ENCODE measurements at places on chromosomes 11 and 22. TPM values are rescaled to one million over a fixed set of nuclear protein-coding genes. Genes with fewer than 3 reads are reported as not detected.

The NEFH gene
- 2.3 TPM for total RNA-seq

The CBLIF gene
- total RNA-seq, result not detected

The TMPRSS4 gene
- 243 TPM for total RNA-seq

The SHANK3 gene
- 3.9 TPM for total RNA-seq

The GNAZ gene
- total RNA-seq, result 0.96 TPM

The FAM168A gene
- total RNA-seq, result 46.4 TPM

DNA sequence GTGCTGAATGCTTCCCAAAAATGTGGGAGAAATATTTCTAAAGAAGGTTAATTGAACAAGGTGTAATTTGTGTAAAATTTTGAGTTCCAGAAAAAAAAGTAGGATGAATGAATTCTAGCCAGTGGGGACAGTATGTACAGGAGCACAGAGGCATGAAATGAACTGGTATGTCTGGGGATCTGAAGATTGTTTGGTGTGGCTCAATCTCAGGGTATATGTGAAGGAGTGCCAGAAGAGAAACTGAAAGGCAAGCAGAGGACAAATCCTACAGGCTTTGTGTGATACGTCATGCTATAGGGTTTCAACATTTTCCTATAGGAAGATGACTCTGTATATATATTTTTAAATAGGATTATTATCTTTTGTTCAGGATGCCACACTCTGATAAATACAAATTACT is 126.9 kb downstream of the FAM181B start:
- DNase-seq, result no peak

- DNase-seq, result no peak
These were observed 61.4 kb upstream of the FADD start for GRCh38 chr11:70141486-70142220.

DNA sequence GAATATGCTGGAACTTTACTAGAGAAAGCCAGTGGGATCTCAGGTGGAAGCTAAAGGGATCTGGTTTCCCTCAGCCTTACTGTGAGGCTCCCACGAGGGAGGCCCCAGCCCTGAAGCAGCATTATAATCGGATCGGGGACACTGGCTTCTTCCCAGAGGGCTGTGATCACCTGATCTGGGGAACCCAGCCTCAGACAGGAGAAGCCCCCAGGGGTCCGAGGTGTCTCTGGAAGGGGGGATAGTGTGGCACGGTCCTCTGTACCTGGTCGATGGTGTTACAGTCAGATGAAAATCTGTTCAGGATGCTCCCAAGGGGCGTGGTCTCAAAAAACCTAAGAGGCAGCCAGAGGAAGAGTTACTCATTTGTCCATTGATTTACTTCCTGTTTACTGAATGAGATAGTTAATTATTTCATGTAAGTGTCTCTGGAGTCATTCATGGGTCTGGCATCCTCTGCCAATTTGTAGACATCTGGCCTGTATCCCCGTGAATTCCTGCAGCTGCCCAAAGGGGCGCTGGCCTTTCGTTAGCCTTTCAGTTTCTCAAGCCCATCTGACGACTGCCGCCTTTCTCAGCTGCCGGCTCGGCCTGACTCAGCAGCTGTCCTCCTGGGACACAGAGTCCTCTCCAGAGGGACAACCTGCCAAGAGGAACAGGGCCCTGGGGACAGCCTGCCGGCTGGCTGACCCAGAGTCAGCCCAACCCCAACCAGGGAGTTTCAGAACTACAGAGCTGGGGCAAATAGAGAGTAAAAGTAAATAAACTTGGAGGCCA is 17.0 kb upstream of the KCNJ11 start:
- DNase-seq, result peak; percentile 78

- DNase-seq, result peak; percentile 63
These were observed 67.5 kb downstream of the MED15 start for GRCh38 chr22:20574920-20575353.

GRCh38 chr11:104510169-104510568 is 346.2 kb upstream of the PDGFD start:
- DNase-seq, result no peak

DNA sequence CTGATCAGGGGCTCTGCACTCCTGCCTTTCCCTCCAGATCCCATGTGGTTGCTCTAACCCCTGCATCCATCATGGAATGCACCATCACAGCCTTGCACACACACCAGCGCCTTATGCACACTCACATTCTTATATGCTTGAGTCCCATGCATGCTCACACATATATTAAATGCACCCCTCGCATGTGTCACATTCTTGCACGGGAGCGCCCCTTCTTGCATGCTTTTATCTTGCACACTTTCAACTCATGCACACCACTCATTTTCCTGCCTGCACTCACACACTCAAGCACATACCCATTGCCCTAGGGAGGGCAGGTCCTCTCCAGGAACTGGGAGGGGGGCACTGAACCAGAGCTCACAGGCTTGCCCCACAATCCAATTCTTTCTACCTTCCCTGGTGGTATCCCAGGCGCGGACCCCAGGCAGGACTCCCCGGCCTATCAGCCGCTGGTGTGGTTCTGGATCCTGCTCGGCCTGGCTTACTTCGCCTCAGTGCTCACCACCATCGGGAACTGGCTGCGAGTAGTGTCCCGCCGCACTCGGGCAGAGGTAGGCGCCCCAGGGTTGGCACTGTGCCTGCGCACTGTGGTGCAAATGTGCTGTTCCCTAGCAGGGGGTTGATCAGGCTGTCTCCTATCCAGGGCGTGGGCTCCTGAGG is 2.3 kb upstream of the CATSPERZ start:
- DNase-seq, result peak; percentile 53

GRCh38 chr11:5550440-5551095 is 2.2 kb upstream of the OR52H1 start:
- DNase-seq, result no peak

GRCh38 chr11:130070846-130071200 is 1.1 kb downstream of the APLP2 start:
- peak; percentile 35 for DNase-seq

DNA sequence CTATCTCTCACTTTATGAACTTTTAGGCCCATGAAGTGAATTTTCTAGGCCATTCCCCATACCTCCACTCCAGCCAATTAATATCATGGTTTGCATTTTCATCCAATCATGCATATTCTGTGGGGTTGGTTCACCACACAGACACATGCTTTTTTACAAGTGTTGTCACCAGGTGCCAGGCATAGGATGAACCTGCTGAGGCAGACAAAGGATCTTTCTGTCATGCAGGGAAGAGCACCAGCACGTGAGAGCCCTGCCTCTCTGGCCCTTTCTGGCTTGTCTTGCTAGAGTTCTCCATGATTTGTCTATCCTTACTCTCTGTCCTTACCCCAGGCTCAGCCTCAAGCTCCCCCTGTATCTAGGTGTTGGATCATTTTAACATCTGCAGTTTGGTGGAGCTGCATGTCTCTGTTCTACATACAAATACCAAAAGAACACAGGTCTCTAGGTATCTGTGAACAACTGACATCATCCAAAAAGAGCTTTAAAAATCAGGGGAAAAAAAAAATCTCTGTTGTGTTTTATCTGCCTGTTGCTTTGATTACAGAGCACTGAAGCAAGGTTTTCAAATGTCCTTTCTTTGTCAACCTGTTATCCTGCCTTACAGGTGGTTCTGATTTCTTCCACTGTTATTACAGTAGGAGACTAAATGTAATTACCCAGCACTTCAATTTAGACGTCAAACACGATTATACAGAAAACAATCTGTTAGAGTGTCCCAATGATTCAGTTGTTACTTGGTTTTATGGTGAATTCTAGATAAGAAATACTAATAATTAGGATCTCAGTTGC is 58.4 kb upstream of the GRAMD1B start:
- DNase-seq, result no peak

GRCh38 chr22:28505416-28506149 is 174.1 kb downstream of the TTC28 start:
- DNase-seq, result no peak

DNA sequence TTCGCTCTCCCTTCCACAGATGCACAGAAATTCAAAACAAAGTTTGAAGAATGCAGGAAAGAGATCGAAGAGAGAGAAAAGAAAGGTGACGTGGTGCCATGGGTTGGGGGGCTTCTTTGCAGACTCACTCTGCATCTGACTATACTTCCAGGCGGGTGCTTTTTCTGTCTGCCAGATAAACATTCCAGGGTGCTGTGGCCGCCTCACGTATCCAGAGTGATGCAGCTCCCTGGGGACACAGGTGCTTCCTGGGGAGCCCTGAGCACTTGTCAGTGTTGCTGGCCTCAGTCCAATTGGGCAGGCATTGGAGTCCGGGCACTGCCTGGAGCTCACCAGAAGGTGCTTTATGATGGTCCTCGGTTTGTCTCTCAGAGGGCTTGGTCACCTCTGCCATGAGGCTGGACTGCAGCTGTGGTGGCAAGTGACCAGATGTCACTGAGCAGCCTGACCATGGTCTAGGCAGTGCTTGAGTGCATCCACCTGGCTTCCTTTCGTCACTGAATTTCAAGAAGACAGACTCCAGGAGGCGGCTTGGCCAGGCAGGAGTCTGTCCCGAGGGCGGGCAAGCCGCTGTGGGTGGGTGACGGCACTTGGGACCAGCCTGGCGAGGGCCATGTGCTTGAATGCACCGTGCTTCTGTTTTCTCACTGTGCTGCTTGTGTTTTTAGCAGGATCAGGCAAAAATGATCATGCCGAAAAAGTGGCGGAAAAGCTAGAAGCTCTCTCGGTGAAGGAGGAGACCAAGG is 5.1 kb upstream of the ZDHHC8 start:
- no peak for DNase-seq

DNA sequence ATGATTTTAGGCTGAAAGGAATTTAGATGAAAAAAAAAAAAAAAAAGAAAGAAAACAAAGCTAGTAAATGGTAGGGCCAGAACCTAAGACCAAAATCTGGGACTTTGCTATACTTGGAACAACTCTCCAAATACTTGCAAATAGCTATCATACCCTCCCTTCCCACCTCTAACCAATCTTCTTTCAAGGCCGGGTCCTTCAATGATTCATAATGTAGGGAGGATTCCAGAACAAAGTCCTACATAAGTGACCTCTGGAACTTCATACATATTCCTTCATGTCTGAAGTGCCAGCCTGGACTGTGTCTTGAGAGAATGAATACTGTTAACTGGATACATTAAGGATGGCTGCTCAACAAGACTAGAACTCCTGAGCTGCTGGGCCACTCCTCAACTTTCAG is 9.9 kb downstream of the STK33 start:
- no peak for DNase-seq

DNA sequence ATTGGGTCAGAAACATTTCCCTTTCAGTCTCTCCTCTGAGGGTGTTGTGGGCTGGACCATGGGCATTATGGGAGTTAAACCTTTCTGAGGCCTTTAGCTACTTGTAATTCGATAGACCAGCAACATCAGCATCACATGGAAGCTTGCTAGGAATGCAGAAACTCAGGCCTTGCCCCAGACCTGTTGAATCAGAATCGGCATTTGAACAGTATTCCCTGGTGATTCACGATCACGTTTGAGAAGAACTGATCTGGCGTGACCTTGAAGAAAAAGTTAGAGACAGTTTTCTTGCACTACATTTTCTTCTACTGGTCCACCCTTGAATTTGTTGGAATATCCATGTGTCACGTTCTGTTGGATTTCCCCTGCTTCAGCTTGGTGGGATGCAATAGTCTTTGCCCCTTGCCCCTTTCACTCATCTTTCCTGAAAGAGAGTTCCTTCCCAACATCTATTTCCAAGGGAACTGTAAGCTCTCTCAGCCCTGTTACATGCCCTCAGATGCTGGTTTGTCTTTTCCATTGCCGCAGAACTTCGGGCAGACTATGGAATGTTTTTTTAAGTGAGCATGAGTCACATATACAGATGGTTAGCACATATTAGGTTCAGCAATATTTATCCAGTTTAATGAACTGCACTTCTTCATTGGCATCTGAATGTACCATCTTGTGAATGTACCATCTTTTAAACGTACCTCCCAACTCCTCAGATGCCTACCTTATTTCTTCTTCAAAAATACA is 23.9 kb downstream of the EHF start:
- DNase-seq, result no peak

DNA sequence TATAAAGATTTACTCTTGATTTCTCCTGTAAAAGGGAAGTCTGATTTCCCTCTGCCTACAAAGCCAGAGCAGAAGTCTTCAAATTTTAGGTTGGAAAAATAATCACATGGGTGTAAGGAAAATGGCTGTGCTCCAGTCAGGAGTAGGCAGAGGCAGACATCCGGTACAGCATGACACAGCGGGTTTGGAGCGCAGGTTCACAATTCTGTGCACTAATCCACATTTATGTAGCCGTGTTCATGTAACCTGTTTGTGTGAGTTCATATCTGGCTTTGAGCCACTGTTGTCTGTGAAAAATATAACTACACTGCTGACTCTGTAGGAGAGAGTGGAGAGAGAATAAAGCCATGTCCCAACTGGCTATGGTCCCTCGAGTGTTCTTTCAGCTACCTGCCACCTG is 248.0 kb downstream of the CASP12 start:
- no peak for DNase-seq

DNA sequence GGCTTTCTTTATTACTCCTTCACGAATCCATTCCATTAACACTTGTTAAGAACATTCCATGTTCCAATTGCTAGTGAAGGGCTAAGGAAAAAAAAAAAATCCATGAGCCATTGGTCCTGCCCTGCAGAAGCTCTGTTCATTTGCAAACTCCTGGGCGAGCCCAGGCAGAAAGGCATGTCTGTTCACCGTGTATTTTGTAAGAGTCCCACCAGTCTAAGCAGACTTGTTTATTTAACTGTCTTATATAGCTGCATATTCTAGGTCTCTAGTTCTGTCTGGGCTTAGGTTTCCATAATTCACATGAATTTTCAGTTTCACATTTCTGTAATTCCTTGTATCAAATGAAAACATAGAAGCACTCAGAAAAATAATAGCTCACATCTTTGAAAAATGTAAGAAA is 97.4 kb upstream of the POU2AF2 start:
- DNase-seq, result no peak

DNA sequence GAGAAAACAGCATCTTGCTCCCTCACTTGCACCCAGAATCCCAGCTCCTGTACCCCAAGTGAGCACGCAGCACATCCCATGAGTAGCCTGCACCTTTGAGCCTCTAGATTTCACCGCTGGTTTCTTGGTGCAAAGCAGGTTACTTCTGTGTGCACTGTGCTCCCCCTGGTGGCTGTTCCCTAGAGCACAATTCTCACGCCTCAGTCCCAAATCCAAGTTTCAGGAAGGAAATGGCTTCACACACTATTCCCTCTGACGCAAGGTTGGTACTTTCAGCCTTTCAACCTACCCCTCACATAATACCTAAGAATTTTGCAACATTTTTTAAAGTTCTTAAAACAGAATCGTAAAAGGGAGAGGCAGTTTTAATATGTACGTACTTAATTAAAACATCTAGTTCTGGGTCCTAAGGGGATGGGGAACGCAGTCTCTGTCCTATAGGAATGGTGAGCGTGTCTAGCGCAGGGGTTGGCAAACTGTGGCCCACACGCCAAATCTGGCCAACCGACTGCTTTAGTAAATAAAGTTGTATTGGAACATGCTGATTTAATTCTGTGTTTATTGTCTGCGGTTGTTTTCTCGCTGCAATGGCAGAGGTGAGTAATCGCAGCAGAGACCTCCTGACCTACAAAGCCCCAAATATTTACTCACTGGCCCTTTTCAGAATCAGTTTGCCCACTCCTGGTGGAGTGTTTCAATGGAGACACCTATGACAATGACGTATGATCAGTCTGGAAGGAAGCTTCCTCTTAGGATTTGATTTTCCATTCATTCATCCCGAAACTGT is 27.5 kb downstream of the DHCR7 start:
- DNase-seq, result peak; percentile 64
